ENCODE measurements at places on chromosomes 5 and 9.

DNA sequence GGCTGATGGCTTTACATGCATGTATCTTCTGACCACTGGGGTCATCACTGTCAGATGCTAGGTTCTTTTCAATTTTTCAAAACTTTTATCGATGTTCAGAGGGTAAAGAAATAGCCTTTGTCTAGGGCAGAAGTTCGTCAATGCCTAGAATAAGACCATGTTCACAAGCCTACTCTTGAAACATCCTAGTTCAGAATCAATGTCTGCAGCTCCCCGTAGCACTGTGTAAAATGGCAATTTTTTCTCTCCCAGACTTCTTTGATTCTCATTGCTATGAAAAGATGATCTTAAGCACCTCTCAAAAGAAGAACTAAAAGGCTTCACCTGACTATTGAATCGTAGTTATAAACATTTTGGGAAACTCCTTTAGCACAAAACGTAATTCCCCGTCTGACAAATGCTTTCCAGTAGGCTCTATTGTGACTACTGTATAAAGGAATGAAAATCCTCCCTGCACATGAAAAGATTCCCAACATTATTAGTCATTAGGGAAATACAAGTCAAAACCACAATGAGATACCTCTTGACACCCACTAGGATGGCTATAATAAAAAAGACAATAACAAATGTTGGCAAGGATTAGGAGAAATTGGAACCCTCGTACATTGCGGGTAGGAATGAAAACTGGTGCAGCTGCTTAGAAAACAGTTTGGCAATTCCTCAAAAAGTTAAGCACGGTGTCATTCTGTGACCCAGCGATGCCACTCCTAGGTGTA lies 263.5 kb downstream of the ARHGAP26 start:
- no peak for DNase-seq

DNA sequence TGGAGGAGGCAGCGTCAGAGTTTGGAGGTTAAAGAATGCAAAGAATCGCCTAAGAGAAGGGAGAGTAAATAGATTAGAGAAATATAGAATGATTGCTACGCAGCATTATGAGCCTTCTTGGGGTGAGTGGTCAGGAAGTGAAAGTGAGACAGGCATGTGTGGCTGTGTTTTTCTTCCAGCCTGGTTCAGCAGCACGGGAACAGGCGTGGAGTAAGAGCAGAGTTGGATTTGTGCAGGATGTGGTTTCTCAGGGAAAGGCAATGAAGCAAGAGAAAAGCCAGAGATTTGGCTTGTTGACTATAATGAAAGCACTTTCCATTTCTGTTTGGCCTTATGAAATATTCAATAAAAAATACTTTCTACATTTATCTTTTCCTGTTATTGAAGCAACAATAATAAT lies 34.3 kb upstream of the FRMD3 start:
- no peak for DNase-seq

GRCh38 chr9:129648092-129648763 lies 6.3 kb upstream of the ASB6 start:
- DNase-seq, result no peak

GRCh38 chr5:124889850-124890249 lies 143.4 kb upstream of the ZNF608 start:
- no peak for DNase-seq

- no peak for DNase-seq
Measured at GRCh38 chr9:117494401-117495090, 79.7 kb upstream of the ASTN2 start.

DNA sequence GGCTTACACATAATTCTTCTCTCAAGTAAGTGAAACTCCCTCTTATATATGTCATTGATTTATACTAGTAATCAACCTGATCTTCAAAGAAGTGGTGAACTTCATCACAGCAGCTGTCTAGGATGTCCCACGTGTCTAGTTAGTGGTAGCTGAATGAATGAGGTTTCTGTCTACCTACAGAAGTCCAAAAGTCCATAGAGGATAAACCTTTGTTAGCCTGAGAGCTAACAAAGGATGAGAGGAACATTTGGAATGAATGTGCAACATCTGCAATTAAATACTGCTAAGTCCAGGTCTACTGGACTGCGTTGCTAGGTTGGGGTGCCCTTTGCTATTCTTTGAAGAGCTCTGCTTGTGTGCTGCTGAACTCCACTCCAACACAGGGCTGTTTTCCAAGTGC lies 213.8 kb upstream of the DAP start:
- no peak for DNase-seq

DNA sequence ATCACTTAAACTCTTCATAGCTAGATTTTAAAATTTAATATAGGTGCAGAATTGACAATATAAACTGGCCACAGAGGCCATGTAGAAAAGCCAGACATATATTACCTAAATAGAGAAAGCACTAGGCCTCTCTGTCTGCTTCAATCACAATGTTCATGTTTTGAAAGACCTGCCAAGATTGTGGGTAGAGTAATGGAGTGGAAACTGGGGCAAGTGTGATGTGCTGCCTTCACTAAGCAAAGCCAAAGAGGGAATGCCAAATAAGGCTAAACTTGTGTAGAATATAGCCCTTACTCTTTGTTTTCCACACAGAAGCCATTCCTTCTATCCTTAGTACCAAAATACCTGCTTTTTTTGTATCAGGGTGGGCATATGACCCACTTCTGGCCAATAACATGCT lies 15.1 kb upstream of the ISOC1 start:
- DNase-seq, result no peak

DNA sequence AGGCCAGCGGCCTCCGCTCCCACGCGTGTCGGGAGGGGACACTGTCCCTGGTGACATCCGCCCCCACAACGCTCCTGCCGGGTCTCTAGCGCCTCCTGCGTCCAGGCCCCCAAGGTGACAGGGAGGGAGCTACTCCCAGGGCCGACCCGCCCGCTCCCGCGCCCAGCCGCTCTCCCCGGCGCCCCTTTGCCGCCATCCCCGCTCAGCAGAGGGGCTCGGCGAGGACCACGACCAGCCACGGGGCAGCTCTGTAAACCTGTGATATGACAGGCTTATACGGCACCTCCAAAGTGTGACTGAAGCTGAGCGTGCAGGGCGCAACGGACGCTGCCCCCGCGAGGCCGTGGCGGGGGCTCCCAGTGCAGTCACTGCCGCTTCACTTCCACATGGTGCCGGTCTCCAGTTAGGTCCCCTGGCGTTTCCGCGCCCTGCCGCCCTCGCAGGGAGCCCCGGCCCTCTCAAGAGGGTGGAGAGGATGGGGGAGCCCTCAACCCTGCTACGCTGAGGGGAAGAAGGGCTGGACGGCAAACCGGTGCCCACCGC lies 978 bp upstream of the ADCY2 start:
- DNase-seq, result no peak

GRCh38 chr5:79878136-79878679 lies 112.9 kb downstream of the MTX3 start:
- no peak for DNase-seq
